ENCODE measurements at places on chromosomes 12 and 14. TPM values are rescaled to one million over a fixed set of nuclear protein-coding genes. Genes with fewer than 3 reads are reported as not detected.

The TMX1 gene
- 123 TPM for total RNA-seq

DNA sequence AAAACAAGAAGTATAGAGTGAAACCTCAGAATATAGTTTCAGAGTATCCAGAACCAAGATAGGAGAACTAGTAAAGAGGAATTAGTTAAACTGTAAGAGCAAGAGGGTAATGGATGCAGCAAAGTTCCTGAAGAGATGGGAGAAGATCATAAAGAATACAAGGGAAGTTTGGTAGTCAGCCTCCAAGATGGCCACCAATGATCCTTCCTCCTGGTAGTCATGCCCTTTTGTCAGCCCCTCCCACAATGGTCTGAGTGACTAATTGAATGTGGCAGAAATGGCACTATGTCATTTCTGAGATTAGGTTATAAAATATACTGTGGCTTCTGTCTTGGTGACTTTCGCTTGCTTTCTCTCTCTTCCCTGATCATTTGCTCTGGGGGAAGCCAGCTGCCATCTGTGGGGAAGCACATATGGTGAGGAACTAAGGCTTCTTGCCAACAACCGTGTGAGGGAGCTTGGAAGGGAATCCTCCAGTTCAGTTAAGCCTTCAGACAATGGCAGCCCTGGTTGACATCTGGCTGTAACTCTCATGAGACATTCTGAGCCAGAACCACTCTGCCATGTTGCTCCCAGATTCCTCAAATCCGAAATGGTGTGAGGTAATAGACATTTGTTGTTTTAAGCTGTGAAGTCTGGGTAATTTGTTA is 55.3 kb upstream of the AMN1 start:
- DNase-seq, result no peak

GRCh38 chr14:64572386-64573104 is 22.8 kb downstream of the PPP1R36 start:
- DNase-seq, result no peak

DNA sequence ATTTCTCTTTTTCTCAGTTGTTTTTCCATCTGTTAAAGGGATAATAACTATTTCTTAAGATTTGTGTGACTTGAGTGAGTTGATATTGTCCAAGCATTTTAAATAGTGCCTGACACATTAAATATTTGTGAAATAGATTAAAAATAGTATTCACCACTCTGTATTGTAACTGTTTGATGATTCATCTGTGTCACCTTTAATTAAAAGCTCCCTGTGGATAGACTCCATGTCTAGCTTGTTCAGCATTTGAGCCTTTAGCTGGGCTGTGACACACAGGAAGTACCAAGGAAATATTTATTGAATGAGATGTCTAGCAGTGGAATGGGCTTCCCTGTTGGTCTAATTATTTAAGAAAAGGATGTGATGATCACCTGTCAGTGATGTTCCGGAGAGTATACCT is 1.8 kb upstream of the GLIPR1L2 start:
- no peak for DNase-seq

The IRAK4 gene
- total RNA-seq, result 7.0 TPM

Data from GM23338 (cell line).